ENCODE measurements at places on chromosomes 7 and 10.

- DNase-seq, result peak; percentile 25
Measured at GRCh38 chr10:101829561-101830315, 11.5 kb upstream of the OGA start.

GRCh38 chr7:155166673-155167370 lies 96.7 kb downstream of the HTR5A start:
- peak; percentile 98 for DNase-seq

DNA sequence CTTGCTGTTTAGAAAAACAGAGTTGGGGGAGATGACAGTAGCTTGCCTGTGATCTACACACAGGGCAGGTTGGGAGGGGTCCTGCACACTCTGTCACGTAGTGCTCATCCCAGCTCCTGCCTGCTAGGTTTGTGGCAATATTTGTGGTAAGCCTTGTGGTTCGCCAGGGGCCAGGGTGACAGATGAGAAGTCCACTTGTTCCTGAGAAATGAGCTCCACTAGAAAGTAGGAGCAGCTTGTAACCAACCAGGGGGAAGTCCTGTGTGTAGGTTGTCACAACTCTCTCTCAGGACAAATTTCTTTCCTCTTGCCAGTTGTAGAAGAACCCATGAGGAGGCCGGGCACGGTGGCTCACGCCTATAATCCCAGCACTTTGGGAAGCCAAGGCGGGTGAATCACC lies 147.0 kb downstream of the TCF7L2 start:
- DNase-seq, result no peak

DNA sequence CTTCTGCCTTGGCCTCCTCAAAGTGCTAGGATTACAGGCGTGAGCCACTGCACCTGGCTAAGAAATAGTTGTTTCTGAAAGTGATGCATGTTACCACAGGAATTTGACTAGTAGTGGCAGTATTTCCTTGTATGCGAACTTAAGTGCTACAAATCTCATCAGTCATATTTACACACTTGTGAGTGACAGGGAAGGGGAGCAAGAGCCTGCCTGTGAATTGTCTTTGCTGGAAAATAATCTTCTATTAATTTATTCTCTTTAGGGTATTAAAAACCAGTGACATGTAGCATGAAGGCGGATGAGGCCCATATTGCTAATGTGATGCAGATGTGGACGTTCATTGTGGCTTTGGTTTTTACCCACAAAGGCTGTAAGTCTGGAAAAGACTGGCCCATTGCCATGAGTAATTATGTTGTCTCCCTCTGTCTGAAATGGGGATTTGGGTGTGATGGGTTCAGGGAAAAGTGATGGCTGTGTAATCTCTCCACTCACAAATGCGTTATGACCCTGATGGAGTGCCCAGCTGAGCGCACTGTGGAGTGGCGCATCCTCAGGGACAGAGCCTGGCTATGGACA lies 97.6 kb downstream of the CCNY start:
- DNase-seq, result peak; percentile 34

DNA sequence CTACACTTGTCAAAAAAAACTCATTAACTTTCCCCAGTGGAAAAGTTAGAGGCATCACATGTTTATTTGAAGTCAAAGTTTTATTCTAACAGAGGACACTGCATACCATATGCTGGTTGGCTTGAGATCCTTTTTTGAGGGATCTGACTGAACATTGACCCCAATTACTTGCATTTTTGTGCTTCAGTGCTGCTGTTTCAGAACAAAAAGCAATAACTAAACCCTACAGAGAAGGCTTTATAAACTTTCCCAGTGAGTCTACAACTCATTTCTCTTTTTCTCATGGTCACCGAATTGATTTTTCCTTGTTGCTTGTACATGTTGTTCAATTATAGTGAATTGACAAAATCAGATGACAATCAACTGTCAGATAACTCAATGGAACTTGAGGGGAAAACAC lies 69.3 kb upstream of the PHYHIPL start:
- DNase-seq, result no peak

GRCh38 chr10:83592337-83592935 lies 546.9 kb upstream of the GHITM start:
- no peak for DNase-seq

- DNase-seq, result no peak
Measured at GRCh38 chr7:65265933-65266519, 107.6 kb upstream of the ZNF92 start.

DNA sequence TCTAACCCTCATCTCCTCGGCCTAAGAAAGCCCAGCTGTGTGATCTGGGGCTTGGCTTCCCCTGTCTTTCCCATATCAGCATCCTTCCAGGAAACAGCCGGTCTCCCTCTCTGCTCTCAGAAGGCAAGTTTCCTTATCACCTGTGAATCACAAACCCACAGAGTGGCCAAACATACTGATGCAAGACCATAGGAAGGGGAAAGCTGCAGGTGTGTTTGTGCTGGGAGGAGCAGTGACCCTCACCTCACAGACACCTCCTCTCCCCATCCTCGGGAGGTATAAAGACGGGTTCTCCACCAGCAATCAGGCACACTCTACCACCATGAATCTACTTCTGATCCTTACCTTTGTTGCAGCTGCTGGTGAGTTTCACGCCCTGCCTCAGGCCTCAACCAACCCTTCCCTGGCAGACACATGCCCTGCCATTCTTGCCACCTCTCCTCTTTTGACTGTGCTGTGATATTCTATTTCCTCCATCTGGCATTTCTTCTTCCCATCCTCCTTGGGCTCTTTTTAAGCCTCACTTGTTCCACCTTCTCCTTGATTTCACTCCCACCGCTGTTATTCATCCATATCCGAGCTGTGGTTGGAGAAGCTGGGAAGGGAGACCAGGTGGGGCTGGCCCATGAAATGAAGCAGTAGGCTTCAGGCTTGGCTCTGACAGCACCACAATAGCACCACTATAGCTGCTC lies at the start of gene PRSS2:
TSS of gene PRSS2 (plus strand) at position 310 of the 692 bp plus-strand sequence. CDS start at position 323, 13 bp downstream.
- DNase-seq, result no peak

GRCh38 chr10:112819231-112819630 lies 130.8 kb upstream of the TCF7L2 start:
- no peak for DNase-seq

DNA sequence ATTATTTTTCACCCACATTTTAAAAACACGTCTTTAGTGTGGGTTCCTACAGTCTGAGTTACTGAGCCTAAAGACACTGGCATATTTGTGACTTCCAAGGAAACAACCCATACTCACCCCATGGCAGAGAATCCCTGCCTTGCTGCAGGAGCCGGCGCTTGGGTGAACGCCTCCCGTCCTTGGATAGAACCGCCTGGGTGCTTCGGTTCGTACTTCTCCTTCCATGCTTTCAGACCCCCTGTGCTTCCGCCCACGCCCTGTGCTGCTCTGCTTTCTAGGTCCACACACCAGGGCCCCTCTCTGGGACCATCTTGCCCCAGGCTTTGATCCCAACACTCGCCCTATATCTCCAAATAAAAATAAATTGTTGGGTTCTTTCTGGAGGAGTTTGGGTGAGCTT lies 125.8 kb downstream of the PTPRN2 start:
- DNase-seq, result no peak

GRCh38 chr7:134669845-134670373 lies 23.3 kb downstream of the BPGM start:
- peak; percentile 88 for DNase-seq

DNA sequence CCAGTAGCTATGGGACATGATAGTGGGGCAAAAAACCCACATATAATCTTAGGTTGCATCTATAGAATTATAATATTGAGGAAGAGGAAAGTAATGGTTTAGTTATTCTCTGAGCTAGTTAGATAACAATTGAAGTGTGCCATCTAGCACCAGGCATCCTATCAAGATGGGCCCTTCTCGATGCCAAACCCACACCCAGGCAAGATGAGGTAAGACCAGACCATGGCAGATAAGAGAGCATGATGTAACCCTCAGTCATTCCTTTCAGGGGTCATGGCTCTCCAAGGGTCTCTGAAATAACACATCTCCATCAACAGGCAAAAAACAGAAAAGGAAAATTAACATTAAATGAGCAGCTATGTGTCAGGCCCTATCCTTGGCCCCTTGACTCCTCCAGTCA lies 128.7 kb downstream of the SH3PXD2A start:
- no peak for DNase-seq

DNA sequence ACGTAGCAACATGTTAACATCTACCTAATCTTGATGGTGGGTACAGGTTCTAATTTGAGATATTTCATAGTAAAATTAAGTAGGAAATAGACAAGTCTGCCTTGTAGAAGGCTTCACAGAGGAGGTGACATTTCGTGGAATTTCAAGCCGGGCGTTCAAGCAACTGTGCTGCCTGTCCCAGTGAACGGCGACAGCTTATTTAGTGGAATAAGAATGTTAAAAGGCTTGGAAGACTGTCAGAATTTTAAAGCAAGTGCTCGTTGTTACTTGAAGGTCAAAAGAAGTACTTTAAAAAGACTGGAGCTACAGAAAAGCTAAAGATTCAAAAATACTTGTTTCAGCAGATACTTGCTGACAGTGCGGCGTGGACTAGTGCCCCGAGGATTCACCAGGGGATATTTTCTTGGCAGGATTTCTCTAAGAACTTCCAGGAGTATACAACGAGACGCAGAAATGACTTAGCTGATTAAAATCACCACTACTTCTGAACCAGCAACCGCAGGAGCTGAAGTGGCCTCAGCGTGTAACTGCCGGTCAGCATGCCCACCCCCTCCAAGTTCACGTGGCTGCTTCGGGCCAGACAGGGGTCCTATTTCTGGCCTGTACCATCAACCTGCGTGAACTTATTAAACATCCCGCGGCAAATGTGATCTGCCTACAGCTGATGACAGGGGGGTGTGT lies 46.5 kb downstream of the CTBP2 start:
- DNase-seq, result peak; percentile 76

DNA sequence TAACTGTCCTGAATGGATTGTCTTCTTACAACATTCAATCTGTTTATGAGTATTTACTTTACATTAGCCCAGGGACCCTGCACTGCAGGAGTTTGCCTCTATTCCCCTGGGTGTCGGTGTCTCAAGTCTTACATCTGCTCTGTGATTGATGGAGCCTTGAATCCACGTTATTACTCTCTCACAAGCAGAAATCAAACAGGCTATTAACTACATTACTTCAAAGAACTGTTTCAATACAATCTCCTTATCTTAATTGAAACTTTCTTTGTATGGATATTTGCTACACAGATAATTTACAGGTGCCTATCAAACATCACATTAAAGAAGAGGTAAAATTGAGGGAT lies 3.1 kb upstream of the ARID5B start:
- DNase-seq, result no peak

DNA sequence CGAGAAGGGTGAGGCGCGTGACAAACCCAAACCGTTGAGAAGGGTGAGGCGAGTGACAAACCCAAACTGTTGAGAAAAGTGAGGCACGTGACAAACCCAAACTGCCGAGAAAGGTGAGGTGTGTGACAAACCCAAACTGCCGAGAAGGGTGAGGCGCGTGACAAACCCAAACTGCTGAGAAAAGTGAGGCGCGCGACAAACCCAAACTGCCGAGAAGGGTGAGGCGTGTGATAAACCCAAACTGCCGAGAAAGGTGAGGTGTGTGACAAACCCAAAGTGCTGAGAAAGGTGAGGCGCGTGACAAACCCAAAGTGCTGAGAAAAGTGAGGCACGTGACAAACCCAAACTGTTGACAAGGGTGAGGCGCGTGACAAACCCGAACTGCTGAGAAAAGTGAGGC lies 25.0 kb downstream of the ESYT2 start:
- DNase-seq, result no peak

- no peak for DNase-seq
Measured at GRCh38 chr10:50281967-50282522, 30.7 kb upstream of the ASAH2 start.

GRCh38 chr7:13904689-13905088 lies 84.8 kb downstream of the ETV1 start:
- DNase-seq, result peak; percentile 93

DNA sequence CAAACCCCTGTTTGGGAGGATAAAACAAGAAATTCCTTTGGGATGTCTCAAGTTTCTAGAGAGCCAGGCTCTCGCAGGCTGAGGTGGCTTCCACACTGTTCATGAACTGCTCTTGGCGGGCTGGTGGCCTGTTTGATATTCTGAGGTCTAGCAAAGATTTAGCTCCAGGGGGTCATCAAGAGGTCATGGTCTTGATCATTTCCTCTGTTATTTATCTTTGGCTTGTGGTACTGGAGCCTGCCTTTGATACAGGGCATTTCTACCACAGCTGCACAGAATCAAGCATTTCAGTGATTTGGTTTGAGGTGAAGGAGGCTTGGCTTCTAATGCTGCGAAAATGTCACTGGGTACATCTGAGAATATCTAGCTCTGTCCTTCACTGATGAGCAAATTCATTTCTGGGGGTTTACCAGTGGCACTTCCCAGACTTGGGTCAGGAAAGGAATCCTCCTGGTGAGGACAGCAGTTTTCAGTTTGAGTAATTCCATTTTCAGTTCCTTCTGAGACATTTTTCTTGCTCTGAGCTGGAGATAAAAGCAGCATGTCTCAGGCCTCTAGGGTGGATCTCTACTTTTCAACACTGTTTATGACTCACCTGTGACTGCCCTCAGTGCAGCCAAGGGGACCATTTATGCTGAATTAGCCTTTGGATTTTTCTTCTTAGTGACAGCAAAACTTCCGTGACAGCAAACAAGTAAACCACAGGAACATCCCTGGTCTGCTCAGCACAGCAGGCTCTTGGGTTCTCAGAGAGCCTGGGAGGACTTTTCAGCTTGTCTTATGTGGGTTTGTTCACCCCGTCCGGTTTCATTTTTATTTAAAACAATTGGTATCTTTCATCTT lies 312.0 kb downstream of the RNLS start:
- DNase-seq, result peak; percentile 84

DNA sequence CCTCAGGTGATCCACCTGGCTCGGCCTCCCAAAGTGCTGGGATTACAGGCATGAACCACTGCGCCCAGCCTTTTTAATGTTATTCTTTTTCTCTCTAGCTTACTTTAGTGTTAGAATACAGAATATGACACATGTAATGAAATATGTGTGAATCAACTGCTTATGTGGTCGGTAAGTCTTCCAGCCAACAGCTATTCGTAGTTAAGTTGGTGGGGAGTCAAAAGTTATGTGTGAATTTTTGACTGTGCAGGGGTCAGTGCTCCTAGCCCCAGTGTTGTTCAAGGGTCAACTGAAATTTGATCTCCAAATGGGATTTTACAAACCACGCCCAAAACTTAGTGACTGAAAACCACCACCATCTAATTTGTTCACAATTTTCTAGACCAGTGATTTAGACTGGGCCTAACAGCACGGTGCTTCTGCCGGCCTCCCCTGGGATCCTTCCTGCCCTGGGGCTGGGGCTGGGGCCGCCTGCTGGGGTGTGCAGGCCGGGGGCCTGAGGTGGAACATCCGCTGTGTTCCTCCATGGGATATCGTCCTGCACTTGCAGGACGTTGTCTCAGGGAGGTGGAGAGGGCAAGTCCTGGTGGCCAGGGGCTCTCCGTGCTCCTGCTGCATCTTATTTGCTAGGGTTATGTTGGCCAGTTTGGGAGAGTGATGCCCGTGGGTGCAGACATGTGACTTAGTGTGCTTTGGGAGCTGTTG lies 24.5 kb upstream of the GRB10 start:
- peak; percentile 55 for DNase-seq

GRCh38 chr10:80500572-80501380 lies 36.9 kb upstream of the SH2D4B start:
- no peak for DNase-seq

GRCh38 chr7:41869997-41870396 lies 167.1 kb upstream of the INHBA start:
- DNase-seq, result peak; percentile 67

Data from EH (cell line).